ENCODE measurements at places on chromosomes 5 and 9. TPM values are rescaled to one million over a fixed set of nuclear protein-coding genes. Genes with fewer than 3 reads are reported as not detected.

SSNA1 gene
- total RNA-seq, result 35.3 TPM

CACNA1B gene
- total RNA-seq, result 0.41 TPM

DMRT3 gene
- total RNA-seq, result 0.58 TPM

IFNE gene
- not detected for total RNA-seq

TMEM38B gene
- 33.5 TPM for total RNA-seq

MAMDC2 gene
- total RNA-seq, result 5.7 TPM

CCNO gene
- 5.3 TPM for total RNA-seq

FUT7 gene
- total RNA-seq, result 0.35 TPM

IDNK gene
- total RNA-seq, result 4.8 TPM

KIF20A gene
- total RNA-seq, result 21.8 TPM
